ENCODE measurements at places on chromosomes 1 and 21.

- no peak for DNase-seq
Measured at GRCh38 chr1:59596956-59597355, 217.8 kb upstream of the HOOK1 start.

DNA sequence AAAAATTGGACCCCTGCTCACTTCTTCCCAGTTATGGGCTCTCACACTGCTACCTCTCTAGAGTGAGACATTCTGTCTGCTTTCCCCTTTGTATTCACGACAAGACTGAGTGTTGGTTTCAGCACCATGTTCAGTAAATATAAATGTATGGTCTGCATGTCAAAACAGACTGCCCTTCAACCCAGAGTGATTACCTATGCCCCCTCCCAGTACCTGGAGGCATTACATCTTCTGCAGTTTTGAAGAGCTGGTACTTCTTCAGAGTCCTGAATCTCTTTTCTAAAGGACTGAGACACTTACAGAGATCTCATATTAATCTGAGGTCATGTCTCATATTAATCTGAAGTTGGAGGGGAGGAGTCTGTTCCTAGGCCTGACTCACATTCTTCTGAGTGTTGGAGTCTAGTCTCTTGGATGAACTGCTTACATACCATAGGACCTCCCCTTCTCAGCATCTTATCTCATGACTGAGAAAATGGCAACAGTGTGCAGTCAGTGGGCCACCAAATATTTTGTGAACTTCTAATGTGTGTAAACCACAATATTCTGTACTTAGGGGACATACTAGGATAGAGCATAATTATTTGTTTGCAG lies 80.3 kb downstream of the RGL1 start:
- DNase-seq = no peak

DNA sequence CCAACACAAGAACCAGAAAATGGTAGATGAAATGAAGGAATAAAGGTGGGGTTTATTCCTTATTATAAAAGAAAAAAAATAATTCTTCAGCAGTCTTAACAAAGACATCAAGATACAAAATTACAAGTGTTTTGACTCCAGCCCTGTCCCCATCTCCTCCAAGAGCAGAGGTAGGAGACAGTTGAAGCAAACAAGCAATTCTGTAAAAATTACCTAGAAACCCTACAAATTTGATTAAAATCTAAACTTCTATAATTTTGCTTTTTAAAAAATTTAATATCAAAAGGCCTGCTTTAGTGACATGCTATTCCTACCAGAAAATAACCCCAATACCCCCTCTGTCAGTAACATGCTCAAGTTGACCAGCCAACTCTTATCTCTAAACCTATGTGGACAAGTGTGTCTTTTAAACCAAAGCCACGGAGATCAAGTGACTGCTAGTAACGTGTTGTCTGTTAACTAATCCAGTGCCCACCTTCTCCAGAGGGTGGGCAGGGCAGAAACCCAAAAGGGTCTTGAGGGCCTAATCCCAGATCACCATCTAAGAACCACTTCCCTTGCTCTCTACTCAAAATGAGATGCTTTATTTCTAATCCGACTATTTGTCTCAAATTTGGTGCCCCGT lies 8.4 kb downstream of the GLUL start:
- peak; percentile 22 for DNase-seq

- no peak for DNase-seq
Measured at GRCh38 chr21:39453571-39454179, 1.9 kb downstream of the SH3BGR start.

GRCh38 chr21:17231124-17231523 lies 281.7 kb upstream of the CXADR start:
- peak; percentile 8 for DNase-seq

DNA sequence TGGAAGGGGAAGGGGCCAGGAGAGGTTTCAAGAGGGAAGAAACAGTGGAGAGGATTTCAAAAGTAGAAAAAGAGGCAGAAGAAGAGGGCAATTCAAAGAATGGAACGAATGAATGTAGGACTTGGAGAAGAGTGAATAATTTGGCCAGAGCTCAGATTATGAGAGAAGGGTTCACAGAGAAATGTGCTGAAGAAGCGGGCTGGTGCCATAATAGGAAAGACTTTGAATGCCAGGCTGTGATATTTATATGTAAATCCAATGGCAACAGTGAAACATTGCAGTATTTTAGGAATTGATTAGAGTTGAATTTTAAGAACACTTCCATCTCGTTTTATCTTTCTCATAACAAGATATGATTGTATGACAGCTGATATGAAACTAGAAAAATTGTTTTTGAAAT lies 36.0 kb upstream of the ANGPTL7 start:
- DNase-seq = no peak

DNA sequence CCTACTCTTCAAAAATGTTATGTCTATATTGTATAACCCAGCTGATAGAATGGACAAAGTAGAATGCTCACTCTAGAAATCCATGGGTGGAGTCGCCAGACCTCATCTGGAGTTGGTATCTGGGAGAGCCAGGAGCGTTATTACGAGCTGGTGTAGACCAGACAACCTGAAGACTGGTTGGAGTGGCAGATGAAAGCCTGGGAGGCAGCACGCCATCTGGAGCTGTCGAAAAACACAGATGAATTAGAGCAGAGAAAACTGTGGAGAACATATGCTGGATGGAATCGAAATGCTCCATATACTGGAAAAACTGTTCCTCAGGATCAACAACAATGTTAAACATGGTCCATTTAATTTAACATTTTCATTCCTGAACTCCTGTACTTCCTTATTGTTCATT lies 333.6 kb downstream of the KCTD3 start:
- no peak for DNase-seq

Data from OCI-M1 (cell line).